SK-N-MC (cell line): ENCODE measurements at places on chromosomes 7 and 10.

GRCh38 chr10:33746836-33747268, 412.4 kb upstream of the NRP1 start:
- DNase-seq: no peak

- DNase-seq: no peak
Observed at GRCh38 chr10:85448716-85449115, 917.9 kb downstream of the GRID1 start.

- no peak for DNase-seq
Observed at GRCh38 chr7:131652934-131653333, 96.5 kb upstream of the PODXL start.

GRCh38 chr7:121278120-121279021, 50.4 kb upstream of the WNT16 start:
- no peak for DNase-seq

DNA sequence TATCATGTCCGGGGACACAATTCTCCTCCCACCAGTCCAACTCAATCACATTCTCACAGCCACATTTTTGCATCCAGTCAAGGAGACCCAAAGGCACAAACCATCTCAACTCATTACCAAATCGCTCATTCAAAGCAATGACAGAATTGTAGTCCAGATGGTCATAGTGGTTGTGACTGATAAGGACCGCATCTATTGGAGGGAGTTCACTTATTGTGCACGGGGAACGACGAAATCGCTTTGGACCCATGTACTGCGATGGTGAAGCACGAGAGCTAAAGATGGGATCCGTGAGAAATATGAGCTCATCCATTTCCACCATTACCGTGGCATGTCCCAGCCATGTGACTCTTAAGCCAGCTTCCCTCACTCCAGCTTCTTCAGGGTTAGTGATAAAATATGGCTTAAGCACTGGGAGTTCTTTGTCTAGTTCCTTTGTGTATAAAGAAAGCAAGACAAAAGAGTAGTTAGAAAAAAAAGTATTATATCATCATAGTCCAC, 29.1 kb downstream of the NAPEPLD start:
- no peak for DNase-seq

GRCh38 chr7:2359610-2360009, 5.0 kb downstream of the EIF3B start:
- no peak for DNase-seq

- DNase-seq: no peak
Observed at GRCh38 chr10:127932521-127933270, 25.8 kb downstream of the PTPRE start.

DNA sequence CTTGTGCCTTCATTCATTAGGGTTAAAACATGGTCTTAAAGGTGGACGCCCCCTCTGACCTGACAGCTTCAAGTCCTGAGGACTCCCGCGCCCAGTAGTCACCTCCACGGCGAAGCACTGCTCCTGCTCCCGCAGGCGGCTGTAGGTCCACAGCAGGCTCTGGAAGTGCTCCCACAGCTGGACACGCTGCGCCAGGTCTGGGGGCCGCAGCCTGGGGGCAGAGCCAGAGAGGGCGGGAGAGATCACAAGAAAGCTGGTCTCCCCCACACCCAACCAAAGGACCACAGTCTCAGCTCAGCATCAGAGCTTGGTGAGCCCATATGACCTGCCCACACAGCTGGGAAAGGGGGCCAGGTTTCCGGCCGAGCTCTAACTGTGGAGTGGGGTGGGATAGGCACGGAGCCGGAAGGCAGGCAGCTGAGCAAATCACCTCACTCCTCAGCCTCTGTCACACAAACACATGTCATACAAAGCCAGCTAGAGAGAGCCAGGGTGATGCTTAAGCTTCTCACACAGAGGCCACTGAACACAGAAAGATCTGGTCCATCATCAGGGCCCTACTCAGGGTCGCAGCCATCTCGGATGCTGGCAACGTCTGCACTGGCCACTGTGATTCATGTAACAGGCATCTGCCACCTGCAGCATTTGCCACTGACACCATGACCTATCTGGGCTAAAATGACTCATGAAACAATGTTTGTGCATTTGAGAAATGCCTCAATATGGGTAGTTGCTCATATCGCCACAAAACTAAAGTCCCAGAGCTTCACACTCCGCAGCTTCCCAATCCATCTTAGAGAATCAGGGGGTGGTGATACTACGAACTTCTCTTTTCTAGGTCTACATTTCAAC, 12.6 kb downstream of the HPS1 start:
- DNase-seq: no peak

GRCh38 chr10:92753865-92754264, 64.1 kb downstream of the HHEX start:
- no peak for DNase-seq

- DNase-seq: no peak
Observed at GRCh38 chr7:44461387-44461786, 29.1 kb downstream of the NUDCD3 start.

- no peak for DNase-seq
Observed at GRCh38 chr10:93333278-93333978, 148.7 kb downstream of the MYOF start.

- DNase-seq: no peak
Observed at GRCh38 chr10:86027346-86027745, 339.2 kb downstream of the GRID1 start.

GRCh38 chr7:120760050-120760449, 97.9 kb downstream of the TSPAN12 start:
- DNase-seq: no peak

DNA sequence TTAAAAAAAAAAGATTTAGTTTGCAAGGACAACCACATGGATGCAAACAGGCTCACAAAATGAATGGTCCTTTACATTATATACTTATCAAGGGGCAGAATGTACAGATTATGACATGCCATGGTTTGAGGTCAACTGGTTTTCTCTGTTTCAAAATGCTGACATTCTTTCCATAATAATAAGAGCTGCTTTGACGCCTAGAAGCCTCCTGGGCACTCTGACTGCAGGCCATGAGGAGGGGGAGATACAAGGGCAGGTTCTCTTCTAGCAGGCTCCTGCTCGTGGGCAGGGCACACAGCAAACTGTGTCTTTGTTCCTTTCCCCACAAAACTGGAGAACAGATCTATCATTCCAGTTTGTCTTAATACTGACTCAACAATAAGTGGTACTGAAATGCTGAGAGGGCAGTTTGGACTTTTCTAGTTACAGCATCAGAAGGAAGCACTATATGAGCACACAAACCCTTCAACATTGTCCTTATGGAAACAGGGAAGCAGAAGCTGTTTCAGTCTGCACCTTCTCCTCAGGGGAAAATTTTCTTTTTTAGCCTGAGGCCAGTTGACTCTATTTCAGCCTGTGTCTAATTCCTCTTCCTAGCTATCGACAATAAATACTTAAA, 314.9 kb upstream of the AOAH start:
- no peak for DNase-seq

DNA sequence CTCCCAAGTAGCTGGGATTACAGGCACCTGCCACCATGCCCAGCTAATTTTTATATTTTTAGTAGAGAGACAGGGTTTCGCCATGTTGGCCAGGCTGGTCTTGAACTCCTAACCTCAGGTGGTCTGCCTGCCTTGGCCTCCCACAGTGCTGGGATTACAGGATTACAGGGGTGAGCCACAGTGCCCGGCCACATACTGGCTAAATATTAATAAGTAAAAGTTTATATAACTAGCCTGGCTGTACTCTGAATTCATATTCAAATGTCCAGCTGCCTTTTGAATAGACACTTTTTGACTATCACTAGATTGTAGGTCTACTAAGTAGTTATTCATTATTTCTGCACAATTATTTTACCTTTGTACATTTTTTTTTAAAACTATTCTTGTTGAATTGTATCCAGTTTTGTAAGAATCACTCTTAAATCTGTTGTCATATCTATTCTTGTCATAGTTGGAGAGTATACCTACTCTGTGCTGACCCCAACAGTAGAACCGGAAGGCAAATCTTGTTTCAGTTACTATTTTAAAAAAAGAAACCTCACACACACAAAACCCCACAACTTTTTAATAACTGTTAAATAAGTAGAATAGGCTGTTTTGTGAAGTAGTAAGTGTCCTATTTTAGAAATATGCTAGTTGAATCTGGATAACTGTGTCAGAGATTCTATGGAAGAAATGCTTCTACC, 29.6 kb downstream of the MINPP1 start:
- DNase-seq: no peak

GRCh38 chr7:113086431-113086888, at the start of gene GPR85:
GPR85 (minus strand) TSS chr7:113086827; CDS start chr7:113084721, 2,106 bp downstream.
- DNase-seq: no peak

- no peak for DNase-seq
Observed at GRCh38 chr10:117543225-117544003, 868 bp downstream of the EMX2 start.

DNA sequence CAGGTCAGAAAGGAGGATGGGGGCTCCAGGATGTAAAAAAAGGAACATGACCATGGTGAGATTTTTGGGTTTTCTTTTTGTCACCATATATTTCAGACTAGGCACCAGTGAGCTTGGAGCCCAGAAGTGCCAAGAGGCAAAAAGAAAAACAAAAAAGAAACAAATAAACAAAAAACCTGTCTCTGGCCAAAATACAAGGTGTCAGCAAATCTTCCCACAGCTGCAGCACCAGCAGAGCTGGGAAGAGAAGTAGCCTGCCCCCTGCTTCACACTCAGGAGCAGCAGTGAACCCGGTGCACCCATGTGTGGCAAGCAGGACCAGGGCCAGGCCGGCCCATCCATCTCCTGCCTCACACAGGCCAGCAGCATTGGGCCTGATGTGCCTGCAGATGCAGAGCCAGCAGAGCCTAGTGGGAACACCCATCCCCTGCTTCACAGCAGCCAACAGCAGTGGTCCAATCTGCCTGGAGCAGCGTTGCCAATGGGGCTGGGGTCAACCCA, 34.7 kb upstream of the C10orf71 start:
- DNase-seq: no peak

GRCh38 chr10:104072786-104073185, 12.9 kb downstream of the COL17A1 start:
- no peak for DNase-seq

- no peak for DNase-seq
Observed at GRCh38 chr10:132397671-132398565, 918 bp downstream of the PWWP2B start.

- no peak for DNase-seq
Observed at GRCh38 chr10:137606-138005, 2.4 kb downstream of the ZMYND11 start.

DNA sequence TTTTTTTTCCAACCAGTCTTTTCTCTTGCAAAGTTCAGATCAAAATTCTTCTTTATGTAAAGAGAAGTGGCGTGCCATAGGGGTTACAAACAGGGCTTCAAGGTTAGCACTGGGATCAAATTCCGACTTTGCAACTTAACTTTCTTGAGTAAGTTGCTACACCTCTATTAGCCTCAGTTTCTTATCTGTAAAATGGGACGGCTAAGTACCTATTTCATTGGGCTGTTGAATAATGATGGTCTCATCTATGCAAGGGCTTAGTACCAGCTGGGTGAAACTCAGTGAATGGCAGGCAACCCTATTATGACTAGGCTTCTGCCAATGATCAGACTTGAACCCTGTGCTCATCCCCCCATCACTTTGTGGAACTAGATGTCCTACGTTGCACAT, 33.9 kb downstream of the ITPRIP start:
- DNase-seq: no peak

DNA sequence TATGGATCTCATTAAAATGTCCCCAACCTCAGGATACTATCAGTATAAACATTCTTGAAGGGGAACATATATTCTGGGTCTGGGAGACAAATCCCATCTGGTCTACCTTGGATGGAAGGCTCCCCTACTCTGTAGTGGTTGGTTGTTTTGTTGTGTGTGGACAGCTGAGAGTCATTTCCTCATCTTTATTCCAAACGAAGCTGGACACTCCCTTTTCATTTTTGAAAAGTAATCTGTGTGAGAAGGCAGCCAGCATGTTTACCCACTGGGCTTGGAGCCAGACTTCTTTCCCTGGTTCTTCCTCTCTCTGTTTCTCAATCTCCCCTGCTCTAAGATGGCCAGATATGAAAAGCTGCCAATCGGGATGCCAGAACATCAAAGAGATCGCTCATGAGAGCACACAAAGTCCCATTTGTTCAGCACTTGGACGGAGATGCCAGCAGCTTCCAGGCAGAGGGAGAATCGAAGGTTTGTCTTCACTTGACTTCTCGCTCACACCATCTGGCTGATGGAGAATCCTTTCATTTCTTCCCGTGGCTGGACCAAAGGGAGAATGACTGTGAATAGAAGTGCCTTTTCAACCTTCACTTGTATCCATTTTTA, 108.1 kb upstream of the AGR3 start:
- no peak for DNase-seq

- no peak for DNase-seq
Observed at GRCh38 chr7:129535896-129536295, 33.6 kb downstream of the SMKR1 start.

DNA sequence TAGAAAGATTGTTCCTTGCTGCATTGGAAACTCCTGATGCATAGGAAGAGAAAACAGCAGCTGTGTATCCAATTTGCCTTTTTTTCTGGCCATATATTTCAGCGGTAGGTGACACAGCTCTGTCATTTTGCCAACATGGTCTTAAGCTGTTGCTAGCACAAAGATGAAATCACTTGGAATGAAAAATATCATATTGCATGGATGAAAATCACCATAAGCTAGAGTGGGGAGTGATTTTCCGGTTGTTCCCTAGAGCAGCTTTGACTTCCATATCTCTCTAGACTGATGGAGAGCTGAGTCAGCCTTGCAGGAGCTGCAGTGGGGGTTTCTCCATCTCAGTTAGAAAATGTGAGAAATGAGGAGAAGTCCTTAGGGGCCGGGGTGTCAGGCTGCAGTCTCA, 38.3 kb upstream of the BTBD16 start:
- DNase-seq: no peak

DNA sequence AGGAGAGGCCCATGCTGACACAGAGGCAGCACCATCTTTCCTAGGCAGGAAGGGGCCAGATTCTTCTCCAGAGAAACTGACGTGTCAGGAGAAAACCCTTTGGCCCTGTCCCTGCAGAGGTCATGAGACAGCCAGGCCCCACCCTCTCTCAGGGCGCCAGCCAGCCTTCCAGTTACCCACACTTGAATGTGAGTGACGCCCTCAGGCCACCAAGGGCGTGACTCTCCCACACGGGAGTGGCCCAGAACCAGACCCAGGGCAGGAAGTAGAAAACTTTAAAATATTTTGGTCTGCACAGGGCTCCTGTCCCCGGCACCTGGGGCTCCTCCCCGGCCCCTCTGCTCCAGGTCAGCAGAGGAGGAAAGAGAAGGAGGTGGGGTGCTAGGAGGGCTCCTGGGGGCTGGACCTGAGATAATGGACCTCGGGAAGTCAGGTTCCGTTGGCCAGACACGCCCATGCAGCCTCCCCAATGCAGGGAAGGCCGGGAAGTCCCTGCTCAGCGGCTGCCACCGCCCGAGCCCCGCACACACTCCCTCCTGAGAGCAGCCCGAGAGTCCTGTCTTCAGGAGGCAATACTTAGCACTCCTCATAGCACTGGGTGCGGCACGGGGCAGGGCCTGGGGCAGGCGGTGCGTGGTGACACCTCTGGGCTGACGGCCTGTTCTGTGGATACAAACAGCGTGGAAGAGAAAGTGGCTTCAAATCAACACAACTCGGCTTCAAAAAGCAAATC, 67.0 kb upstream of the CFAP46 start:
- DNase-seq: no peak

- DNase-seq: no peak
Observed at GRCh38 chr10:101631821-101632475, 43.8 kb downstream of the DPCD start.

GRCh38 chr7:121796936-121797656, 75.9 kb upstream of the PTPRZ1 start:
- DNase-seq: no peak

- no peak for DNase-seq
Observed at GRCh38 chr7:2247141-2247995, 5.3 kb downstream of the NUDT1 start.
